ENCODE measurements at places on chromosomes 7 and 10. TPM values are rescaled to one million over a fixed set of nuclear protein-coding genes. Genes with fewer than 3 reads are reported as not detected.

GRCh38 chr7:28922624-28923331 is 35.4 kb downstream of the TRIL start:
- DNase-seq = peak; percentile 71

DNA sequence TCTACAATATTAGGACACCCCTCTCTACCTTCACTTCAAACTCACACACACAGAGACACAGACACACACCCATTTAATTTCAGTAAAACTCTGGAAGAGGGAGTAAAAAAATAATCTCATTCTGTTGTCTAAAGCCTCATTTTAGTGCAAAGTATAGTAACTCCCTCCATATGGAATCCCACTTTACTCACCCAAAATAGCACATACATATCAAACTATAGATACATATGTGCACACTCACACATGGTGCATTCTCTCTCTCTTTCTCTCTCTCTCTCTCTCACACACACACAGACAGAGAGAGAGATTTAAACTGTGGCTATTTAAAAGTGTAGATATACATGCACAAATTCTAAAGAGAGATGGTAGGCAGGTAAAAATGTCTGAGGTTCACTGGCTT is 179.6 kb upstream of the PTN start:
- DNase-seq = no peak

- DNase-seq = no peak
Measured at GRCh38 chr10:112801748-112802147, 148.3 kb upstream of the TCF7L2 start.

MKX gene
- total RNA-seq = not detected

All from dermis microvascular lymphatic vessel endothelial cell (primary cell).